AG04450 (cell line): ENCODE measurements at places on chromosomes 2 and 18.

DNA sequence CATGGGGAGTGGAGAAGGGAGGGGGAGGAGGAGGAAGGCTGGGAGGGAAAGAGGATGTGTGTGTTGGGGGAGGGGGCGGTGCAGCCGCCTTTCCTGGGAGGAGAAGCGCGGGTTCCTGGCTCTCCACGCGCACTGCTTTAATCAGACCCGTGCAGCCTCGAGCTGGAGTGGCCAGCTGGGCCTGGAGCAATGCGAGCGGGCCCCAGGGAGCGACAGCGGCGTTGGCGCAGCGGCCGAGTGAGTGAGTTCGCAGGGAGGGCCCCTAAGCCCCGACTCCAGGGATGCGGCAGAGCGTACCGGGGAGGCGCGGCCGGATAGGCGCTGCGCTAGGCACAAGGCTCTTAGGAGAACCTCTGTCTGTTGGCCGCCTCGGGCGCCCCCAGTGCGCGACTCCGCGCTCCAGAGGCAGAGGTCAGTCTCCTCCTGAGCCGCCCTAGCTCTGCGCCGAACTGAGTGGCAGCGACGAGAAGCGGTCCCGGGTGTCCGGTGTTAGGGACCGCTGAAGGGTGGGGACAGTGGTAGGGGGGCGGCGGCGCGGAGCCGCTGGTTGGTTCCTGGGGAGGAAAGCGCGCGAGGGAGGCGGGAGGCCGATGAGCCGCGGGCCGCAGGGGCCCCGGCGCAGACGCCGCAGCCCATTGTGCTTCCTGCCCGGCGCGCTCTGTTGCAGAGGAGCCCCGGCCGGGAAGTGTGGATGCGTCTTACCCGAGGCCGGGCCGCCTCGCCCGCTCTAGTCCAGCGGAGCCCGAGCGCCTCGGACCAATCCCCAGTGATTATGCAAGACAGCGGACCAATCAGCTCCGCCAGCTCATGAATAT is 455 bp upstream of the DLX1 start:
- DNase-seq = peak; percentile 87

DNA sequence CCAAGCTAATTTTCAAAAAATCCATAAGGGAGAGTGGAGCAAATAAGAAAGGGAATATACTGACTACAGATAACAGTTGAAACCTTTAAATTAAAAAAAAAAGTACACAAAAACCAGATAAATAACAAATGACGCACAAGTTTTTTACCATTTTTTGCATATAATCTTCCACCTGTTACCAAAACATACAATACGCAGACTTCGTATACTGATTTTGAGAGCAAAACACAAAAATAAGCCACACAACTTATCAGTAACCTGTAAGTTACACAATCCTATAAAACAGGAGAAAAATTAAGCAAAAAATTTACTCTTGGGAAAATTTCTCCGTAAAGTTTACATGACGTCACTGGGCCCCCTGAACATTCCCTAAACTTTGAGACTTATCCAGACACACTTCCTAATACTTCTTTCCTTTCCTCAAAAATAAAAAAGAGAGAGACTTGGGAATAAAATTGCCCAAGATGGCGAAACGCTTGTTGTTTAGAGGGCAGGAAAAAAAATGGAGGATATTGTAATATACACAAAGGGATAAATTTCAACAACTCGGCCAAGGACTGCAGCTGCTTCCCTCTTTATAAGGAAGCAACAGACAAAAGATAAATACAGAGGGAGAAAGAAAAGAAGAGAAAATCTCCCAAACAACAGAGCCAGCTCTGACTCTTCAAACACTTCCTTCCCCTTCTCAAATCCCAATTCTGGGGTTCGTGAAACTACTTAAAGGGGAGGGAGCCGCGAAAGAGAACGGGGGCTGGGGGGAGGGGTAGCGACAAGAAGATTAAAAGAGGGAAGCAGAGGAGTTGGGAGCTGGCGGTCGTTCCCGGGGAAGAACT is 1.6 kb downstream of the BAZ2B start:
- DNase-seq = peak; percentile 43

- no peak for DNase-seq
Observed at GRCh38 chr2:191230174-191230573, 15.0 kb upstream of the MYO1B start.

DNA sequence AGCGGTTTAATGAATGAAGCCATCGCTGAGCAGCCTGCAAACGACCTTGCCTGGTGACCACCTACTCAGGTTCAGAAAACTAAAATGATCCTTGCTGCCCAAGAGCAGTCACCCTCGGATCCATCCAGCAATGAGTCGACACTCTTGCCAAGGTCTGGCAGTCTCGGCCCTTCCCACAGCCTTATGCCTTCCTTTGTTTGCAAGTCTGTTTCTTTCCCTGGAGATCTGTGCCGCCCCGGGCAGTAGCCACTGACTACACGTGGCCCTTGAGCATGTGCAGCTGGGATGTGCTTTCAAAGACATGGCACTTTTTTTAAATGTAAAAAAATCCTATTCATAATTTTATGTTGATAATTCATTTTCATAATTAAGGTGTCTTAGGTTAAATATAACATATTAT is 37.2 kb upstream of the SLC35G4 start:
- DNase-seq = no peak

DNA sequence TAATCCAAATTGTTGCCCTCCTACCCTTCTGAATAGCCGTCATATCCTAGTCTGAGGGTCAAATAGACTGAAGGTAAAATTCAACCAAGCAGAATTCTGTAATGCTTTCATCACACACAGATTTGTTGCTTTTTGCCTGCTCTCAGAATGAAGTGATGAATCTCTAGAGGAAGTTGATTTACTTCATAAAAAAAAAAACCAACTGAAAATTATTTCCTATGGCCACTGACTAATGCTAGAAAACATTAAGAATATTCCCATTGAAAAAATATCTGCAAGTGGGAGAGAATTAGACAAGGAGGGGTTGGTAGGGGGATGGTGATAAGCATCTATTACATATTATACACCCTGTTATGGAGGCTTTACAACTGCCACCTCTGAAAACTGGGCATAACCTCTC is 2.3 kb upstream of the IL1RL2 start:
- no peak for DNase-seq

DNA sequence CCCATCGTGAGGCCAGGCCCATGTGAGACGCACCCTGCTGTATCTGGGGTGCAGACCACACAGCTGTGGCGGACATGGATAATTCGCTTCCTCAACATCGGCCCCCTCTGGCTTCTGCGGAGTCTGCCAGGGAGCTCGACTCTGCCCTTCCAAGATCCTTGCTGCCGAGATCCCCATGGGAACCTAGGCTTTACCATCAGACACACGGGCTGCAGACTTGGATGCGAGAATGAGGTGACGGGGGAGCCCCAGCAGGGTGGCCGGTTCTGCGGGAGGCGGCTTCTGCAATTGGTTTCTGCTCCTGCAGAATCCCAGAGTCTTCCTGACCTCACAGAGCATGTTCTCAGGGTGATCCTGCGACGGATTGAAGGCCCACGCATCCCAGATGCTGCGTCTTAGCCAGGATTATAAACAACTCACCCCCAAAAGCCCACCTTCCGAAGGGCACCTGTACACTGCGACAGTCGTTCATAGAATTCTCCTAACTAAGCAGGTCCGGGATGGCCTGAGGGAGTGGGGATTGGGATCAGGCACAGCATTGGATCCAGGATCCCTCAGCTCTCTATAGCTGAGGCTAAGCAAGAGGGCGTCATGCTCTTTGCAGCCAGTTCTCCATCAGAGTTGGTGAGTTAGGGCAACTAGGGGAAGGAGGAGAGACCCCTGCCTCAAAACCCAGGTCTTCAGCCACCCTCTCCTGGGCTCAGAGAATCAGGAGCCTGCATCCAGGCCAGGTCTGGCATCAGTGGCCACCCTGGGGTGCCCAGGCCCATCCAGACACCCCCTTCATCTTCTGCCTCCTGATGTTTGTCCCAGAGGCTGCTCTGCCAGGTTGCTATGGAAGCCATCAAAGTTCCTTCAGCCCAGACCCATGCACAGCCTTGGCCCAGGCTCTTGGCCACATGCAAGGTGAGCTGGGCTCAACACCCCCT is 74.7 kb upstream of the SNTG2 start:
- no peak for DNase-seq

DNA sequence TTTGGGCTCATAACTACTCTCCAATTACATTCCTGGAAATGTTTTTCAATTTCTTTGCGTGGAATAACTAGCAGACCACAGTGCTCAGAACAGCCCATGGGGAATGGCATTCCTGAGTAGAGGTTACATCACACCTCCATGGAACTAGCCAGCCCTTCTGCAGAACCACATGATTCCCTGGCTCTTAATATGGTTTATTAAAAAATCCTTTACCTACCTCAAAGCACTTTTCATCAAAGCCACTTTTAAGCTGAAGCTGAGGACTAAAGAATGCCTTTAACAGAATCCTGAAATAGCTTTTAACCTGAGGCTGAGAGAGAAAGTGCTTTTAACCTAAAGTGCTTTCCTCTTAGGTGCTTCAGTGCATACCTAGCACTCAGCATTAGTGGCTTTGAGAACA is 376.3 kb downstream of the ARHGAP15 start:
- no peak for DNase-seq

DNA sequence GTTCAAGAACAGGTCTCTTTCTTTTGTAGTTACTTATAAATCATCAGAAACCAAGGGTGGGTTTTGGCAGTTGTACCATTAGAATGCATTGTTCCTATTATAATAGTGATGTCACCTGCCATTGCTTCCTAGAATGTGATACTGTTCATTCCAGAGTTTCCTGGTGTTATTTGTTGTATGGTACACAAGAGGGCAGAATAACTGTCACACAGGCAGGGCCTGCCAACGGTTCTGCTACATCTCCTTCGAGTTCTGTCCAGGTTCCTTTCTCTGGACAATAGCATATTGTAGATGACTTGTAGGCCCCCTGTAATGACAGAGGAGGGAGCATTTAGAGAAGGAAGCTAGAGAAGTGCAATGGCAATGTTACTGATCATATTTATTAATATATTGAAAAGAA is 98.3 kb downstream of the KLHL14 start:
- no peak for DNase-seq

DNA sequence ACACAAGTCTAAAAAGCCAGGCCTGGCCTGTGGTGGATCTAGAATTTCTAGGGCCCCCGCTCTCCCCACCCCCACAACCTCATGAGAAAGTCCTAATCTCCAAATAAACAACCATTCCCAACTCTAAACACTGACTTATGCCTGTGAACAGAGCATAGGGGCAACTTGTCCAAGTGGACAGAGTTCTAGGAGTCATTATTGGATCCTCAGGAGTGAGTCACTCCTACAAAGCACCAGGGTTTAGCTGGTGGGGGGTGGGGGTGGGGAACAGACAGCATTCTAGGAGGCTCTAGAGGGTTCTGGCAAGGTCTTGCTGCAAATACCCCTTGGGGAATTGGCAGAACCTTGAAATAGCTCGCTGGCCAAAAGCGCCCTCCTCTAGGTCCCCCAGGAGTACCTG is 83.3 kb downstream of the ZCCHC2 start:
- no peak for DNase-seq

- peak; percentile 80 for DNase-seq
Observed at GRCh38 chr2:18473241-18474181, 86.9 kb downstream of the RDH14 start.

- DNase-seq = no peak
Observed at GRCh38 chr2:50765146-50765545, 266.8 kb downstream of the NRXN1 start.

- DNase-seq = no peak
Observed at GRCh38 chr2:214587442-214587841, 176.6 kb downstream of the VWC2L start.

- no peak for DNase-seq
Observed at GRCh38 chr2:235864302-235864701, 303.9 kb downstream of the GBX2 start.

GRCh38 chr2:180604077-180604476 is 376.3 kb upstream of the UBE2E3 start:
- no peak for DNase-seq
